ENCODE measurements at places on chromosomes 1 and 21. TPM values are rescaled to one million over a fixed set of nuclear protein-coding genes. Genes with fewer than 3 reads are reported as not detected.

DNA sequence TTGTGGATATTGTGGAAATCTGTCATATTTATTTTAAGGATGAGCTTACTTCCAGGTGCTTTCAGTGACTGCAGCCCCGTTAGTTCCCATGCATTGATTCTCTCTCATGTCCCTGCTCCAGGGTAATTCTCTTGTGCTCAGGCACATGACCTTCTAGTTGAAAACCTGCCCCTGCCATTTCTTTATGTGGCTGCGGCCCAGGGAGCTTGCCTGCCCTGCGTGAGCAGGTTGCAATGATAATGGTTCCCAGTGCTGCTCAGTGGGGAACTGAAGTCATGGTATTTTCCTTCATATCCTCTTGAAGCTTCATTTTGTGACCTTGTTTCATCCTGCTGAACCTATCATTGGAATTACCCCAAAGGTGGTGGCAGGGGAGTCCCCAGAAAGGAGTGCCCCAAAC, 229.8 kb downstream of the DISC1 start:
- no peak for ATAC-seq

DNA sequence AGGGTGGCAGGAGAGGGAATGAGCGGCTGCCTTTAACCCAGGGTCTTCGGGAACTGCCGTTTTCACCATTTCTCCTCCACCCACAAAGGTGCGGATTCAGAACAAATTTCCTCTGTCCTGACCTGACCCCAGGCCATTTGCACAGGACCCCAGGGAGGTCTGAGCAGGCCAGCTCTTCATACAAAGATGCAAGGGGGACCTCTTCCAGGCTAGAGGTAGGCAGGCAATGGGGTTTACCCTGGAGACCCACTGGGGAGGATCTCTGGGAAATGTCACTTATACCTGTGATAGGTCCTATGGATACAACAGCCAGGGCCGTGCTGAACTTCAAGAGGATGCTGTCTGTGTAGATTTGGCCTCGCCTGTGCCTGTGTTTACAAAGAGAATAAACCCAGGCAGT, 89.7 kb upstream of the VAMP3 start:
- no peak for ATAC-seq

- ATAC-seq, result no peak
Measured at GRCh38 chr1:33456502-33456886, 16.0 kb upstream of the ZSCAN20 start.

DNA sequence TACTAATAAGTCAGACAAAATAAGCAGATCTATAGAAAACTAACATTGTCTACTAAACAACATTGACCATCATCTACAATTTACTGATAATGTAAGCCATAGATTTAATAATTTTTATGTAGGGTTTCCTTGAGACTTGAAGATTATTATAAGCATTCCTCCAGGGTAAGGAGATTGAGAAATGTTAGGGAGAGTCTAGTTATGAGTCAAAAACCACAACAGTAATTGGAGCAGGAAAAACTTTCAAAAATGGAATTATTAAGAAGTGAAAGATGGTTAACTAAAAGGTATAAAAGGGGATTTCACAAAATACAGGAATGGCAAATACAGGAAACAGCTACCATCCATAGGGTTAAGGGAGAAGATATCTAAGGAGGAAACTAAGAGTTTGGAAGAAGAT, 12.4 kb upstream of the UHMK1 start:
- ATAC-seq, result no peak

GRCh38 chr1:152926091-152926490, 17.7 kb downstream of the IVL start:
- no peak for ATAC-seq

GRCh38 chr1:199701726-199702125, 325.8 kb upstream of the NR5A2 start:
- no peak for ATAC-seq

DNA sequence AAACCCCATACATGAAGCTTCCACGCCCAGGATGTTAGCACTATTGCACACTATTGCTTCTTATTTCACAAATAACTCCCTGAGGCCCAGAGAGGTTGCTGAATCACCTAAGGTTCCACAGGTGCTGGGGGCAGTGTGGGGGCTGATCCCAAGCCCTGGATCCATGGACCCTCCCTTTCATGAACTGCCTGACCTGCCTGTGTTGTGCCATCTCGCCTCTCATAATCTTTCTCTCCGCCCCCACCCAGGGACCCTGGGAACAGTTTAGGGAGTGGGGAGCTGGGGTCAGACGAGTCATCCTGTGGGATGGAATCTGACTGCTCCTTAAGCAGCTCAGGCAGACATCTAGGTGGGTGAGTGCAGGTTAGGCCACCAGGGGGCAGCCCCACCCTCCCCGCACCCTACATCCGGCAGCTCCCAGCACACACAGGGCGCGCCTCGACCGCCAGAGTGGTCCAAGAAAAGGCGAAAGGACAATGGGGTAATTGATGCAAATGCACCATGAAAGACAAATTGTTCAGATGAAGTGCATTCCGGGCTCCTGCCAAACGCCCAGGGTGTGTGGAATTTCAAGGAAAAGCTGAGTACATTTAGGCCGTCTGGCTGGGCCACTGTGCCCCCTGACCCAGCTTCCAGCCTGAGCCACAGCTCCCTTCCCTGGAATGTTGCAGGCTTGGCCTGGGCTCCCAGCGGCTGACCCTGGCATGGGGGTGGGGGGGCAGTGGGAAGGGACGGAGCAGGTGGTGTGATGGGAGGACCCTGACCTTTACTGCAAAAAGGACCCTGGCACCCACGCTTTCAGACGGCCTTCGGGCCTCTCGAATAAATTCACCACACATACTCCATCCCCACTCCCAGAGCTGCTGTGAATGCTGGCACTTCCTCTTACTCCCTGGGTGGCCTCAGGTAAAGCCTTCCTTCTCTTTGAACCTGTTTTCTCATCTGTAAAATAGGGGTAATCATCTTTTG, 20.8 kb downstream of the PHLDA3 start:
- peak; percentile 87 for ATAC-seq

DNA sequence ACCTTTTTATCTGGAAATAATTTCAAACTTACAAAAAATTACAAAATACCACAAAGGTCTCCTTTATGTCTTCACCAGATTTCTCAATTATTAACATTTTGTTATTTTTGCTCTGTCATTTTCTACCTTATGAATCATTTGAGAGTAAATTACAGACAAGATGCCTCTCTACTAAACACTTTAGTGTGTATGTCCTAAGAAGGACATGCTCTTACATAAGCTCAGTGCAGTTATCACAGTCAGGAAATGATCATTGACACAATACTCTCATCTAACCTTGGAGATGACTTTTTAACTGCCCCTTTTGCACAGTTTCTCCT, 378.9 kb upstream of the RUNX1 start:
- no peak for ATAC-seq

- no peak for ATAC-seq
Measured at GRCh38 chr1:200837931-200838571, 34.7 kb upstream of the GPR25 start.

- no peak for ATAC-seq
Measured at GRCh38 chr1:26153966-26154532, 4.8 kb upstream of the FAM110D start.

DNA sequence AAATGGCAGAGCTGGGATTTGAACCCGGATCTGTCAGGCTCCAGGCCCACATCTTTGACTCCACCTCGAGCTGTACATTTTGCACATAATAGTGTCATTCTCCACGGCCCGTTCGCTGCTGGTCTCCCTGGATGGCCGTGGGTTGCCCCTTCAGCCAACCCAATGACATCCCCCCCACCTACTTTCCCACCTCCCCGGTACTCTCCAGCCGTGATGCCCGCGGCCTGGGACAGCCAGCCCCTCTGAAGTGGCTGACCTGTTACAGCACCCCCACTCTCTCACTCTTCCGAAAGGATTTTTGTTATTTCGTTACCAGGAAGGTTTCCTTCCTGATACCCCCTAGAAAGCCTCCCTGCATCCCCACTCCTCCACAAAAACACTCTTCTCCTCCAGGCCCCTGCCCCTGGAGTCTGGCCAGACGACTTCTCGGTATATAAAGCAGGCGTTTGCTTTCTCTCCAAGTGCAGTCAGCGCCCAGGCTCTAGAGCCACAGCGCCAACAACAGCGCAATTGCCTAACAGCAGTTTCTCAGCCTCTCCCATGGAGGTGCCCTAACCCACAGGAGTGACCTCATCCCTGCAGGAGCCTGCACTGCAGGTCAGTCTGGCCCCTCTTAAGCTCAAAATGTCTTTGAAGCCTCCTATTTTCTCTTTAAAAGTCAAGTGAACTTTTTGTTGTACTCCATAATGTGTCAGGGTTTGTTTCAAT, 14.5 kb upstream of the GJB5 start:
- no peak for ATAC-seq

DNA sequence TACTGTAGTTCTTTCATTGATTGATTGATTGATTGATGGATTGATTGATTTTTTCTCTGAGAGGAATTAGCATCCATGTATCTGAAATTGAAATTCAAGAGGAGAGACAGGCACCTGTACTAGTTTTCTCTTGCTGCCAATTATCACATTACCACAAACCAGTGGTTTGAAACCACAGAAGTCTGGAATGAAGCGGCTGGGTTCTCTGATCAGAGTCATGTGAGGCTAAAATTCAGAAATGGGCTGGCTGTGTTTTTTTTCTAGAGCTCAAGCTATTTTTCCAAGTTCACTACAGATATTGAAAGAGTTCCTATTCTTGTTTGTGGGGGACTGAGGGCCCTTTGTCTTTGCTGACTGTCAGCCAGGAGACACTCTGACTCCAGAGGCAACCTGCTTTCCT, 10.0 kb downstream of the NBPF3 start:
- no peak for ATAC-seq

- ATAC-seq, result no peak
Measured at GRCh38 chr21:41407541-41408460, 18.2 kb upstream of the MX1 start.

- no peak for ATAC-seq
Measured at GRCh38 chr1:67316180-67316902, 8.7 kb downstream of the IL12RB2 start.

DNA sequence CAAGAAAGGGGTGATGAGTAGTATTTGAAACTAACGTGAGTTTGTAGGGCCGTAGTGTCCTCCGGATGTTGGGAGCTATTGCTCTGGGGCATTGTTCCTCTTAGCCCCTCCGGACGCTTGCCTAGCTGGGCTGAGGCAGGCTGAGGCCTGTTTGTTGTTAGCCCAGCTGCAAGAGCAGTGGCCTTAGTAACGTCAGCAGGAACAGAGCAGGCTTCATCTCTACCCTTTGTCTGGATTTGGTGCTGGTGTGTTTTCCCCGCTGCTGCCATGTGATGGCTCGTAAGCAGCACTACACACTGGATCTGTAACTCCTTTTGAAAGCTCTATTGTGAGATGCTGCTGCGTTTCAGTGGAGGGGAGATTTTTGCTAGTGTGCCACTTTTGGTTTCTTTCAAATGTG, 57.6 kb downstream of the DNM3 start:
- ATAC-seq, result peak; percentile 100

DNA sequence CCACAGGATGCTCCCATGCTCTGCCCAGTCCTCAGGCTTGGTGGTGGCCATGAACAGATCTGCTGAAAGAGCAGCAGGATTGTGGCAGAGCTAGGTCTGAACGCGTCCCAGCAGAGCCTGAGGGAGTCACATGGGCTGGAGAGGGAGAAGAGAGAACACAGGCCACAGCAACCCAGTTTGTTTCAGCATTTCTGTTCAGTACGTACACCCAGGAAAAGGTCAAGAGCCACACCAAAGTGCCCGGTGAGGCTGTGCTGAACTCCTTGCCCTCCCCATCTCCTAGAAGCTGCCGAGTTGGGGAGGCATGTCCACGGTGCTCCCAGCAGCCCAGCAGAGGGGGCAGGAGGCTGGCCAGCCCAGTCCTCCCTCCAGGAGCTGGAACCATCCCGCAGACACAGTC, 5.5 kb downstream of the PKP1 start:
- no peak for ATAC-seq

GRCh38 chr1:218451415-218451814, 106.3 kb downstream of the TGFB2 start:
- ATAC-seq, result no peak

The AKIRIN1 gene
- total RNA-seq, result 47.2 TPM

The PDC gene
- total RNA-seq, result 1.7 TPM

The SPRR2F gene
- total RNA-seq, result not detected

The NTNG1 gene
- total RNA-seq, result 35.7 TPM

The CPLANE2 gene
- total RNA-seq, result 8.5 TPM

The CD164L2 gene
- total RNA-seq, result 0.50 TPM
